ENCODE measurements at places on chromosomes 11 and 22.
A peak's percentile ranks its signal among the peaks of the same experiment; 100 is the strongest.

- DNase-seq: no peak
Measured at GRCh38 chr22:19059481-19060278, 62.5 kb downstream of the DGCR2 start.

DNA sequence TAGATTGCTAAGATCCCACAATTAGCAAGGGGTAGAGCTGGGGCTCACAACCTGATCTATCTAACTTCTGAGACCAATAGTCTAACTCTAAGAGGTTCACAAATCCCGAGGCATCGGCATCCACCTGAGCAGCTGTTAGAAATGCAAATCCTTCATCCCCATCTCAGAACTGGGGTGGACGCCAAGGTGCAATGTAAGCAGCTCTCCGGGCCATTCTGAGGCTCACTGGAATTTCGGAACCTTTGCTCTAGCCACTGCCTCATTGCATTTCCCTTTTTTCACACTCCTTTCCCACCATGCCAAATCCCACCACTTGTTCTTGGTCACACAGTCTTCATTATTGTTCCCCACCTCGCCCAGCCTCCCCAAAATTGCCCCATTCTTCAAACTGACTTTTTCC, 29.8 kb downstream of the MAML2 start:
- no peak for DNase-seq

DNA sequence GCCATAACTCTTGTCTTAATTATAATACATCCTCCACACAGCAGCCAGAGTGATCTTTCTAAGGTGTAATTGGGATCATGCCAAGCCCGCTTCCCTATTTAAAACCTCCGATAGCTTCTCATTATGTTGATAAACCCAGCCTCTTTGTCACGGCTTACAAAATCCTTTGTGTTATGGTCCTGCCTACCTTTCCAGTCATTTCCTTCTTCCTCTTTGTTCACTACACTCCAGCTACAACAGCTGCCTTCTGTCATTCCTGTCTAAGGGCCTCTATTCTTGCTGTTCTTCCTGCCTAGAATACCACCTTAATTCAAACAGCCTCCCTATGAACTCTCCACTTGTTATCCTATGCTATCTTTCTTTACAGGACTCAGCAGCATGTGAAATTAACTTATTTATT, 70.6 kb upstream of the CAPRIN1 start:
- DNase-seq: no peak

- DNase-seq: no peak
Measured at GRCh38 chr22:46766611-46767010, 4.2 kb downstream of the TBC1D22A start.

DNA sequence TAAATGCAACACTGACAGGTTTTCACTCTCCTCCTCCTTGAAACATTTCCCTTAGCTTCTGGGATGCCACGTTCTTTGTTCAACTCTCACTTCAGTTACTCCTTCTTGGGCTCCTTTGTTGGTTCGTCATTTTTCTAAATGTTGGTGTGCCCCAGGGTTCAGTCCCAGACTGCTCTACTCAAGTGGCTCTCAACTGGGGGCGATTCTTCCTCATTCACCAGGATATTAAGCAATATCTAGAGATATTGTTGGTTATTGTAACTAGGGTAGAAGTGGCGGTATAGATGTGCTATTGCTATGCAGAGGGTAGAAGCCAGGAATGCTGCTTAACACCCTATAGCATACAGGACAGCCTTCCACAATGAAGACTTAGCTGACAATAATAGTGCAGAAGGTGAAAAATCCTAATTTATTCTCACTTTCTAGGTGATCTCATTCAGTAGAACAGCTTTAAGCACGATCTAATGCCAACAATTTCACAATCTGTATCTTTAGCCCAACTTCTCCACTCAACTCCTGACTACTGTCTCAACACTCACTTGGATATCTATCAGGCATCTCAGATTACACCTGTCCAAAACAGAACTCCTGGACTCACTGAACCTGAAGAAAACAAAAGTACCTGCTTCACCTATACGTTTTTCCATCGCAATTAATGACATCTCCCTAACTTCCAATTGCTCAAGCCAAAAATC, 4.6 kb downstream of the NUP160 start:
- no peak for DNase-seq

DNA sequence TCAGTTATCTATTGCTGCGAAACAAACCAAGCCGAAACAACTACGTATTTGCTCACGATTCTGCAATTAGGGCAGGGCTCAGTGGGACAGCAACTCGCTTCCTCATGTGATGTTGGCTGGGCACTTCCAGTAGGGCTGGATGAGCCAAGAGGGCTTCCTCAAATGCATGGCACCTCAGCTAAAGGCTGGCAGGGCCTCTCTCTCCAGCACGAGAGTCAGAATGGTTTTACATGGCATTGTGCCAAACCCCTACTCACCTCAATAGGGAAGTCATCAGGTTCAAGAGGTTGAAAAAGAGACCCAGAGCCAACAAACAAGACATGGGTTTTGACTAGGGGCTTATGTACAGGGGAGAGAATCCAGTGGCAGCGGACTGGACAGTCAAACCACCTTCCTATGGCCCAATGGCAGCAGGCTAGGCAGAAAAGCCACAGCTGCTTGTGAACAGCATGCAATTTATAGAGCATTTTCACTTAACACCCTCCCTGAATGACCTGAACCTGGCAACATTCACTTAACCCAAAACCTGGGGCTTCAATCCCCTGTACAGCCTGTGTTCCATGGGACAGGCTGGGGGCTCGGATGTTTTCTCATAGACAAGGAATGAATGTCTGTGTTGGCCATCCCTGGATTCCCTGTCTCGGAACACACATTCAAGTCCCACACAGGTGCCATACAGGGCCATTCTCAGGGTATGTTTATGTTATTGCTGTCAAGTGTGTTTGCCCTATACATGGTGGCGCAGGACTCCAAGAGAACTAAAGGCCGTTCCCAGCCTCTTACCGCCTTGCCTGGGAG, 154.2 kb upstream of the NAV2 start:
- no peak for DNase-seq

GRCh38 chr22:42621505-42622002, 6.9 kb upstream of the POLDIP3 start:
- DNase-seq: peak; percentile 67

- peak; percentile 19 for DNase-seq
Measured at GRCh38 chr22:27336151-27337090, 465.1 kb downstream of the MN1 start.

- no peak for DNase-seq
Measured at GRCh38 chr11:125165843-125166763, 1.6 kb downstream of the PKNOX2 start.

DNA sequence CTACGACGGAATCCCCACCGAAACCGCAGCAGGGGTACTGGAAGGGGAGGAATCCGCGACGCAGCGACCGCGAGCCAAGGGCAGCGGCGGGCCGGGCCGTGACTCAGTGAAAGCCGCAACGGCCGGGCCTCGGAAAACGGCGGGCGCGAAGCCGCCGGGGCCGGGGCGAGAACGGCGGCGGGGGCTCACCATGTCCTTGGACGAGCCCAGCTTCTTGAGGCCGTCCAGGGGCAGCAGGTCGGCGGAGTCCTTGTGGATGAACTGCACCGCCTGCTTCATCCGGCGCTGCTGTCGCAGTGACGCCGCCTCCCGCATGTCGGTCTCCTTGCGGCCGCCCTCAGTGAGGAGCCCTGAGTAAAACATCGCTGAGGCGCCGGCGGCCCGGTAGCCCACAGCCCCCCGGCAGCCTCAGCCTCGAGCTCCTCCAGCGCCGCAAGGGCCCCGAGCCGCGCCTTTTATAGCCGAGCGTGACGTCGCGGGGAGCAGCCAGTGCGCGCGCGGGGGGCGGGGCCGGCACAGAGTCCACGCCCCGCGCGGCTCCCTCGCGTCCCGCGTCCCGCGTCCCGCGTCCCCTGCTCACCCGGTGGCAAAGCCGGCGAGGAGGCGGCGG, at the start of gene NRIP3:
TSS of gene NRIP3 (minus strand) at position 429 of the 610 bp plus-strand sequence. CDS start at position 363, 66 bp downstream.
- DNase-seq: peak; percentile 62

- DNase-seq: peak; percentile 84
Measured at GRCh38 chr11:46686886-46687795, 13.3 kb downstream of the ARHGAP1 start.

GRCh38 chr22:41919357-41920224, 4.7 kb upstream of the SHISA8 start:
- DNase-seq: no peak

GRCh38 chr22:25484521-25485315, 79.8 kb upstream of the GRK3 start:
- DNase-seq: no peak

GRCh38 chr22:32810555-32811133, 9.1 kb downstream of the TIMP3 start:
- no peak for DNase-seq

DNA sequence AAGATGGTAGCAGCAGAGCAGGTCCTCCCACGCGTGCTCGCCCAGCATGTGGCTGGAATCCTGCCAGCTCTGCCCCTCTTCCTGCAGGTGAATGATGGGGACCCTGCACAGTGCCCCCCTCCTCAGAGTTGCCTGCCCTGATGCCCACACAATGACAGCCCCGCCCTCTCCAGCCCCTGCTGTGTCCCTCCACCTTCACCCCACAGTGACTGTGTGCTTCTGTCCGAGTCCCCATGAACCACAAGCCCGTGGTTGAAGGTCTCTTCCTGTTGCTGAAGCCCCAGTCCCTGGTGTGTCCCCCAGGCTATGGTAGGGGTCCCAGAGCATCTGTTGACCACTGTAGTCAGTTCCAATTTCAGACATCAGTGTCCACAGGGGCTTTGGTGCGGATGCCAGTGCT, 71.0 kb downstream of the BRD1 start:
- DNase-seq: no peak

- no peak for DNase-seq
Measured at GRCh38 chr11:128670631-128671030, 23.2 kb upstream of the FLI1 start.

DNA sequence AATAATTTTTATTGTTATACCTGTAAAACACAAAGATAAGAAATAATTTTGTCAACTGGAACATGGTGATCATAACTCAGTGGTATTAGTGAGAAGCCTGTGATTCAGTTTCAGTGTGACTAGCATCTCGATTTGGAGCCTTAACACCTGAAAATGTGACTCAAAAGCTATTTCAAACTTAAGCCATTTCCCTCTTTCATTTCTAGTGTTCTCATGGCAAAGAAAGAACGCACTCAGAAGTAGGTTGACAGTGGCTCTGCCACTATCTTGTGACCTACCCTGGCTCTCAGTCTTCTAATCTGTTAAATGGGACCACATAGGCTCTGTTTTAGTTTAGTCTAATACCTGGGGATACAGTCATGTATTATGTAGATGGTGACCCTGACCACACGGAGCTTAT, 62.7 kb downstream of the ISX start:
- DNase-seq: no peak

DNA sequence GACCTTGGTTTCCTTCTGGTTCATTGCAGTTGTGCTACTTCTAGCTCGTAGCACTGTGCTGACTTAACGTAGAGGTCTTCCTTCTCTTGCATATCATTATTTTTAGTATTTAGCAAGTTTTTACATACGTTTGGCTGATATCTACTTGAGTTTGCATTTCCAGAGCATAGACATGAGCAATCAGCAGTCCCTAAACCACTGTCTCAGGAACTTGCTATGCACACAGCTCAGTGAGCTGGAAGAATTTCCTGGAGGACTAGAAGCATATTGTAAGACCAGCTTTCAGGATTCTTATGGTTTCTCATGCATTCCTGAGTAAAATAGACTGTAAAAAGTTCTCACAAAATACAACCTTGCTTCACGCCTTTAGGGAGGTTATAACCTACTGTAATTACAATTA, 226.7 kb upstream of the PDGFD start:
- DNase-seq: no peak

DNA sequence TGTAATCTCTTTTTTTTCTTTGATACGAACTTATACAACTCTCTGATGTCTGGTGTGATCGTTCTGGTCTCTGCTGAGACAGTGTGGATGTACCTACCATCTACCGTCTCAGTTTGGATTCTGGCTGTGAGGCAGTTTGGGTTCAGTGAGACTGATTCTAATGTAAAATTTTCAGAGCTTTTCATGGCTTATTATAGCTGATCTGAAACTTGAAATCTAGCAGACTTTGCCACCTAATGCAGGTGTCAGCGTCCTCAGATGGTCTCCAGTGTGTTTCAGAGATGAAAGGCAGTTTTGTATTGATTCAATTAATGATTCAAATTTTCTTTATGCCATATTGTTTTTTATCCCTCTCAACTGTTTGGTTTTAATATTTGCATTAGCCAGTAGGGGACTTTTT, 35.9 kb downstream of the PPFIBP2 start:
- no peak for DNase-seq

DNA sequence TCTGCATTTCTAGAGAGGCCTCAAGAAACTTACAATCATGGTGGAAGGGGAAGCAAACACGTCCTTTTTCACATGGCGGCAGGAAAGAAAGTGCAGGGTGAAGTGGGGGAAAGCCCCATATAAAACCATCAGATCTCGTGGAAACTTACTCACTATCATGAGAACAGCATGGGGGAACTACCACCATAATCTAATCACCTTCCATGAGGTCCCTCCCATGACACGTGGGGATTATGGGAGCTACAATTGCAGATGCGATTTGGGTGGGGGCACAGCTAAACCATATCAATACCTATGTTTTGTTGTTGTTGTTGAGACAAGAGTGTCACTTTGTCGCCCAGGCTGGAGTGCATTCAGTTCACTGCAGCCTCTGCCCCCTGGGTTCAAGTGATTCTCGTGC, 29.9 kb downstream of the SFI1 start:
- no peak for DNase-seq

- no peak for DNase-seq
Measured at GRCh38 chr22:43338766-43339345, 4.3 kb downstream of the SCUBE1 start.

DNA sequence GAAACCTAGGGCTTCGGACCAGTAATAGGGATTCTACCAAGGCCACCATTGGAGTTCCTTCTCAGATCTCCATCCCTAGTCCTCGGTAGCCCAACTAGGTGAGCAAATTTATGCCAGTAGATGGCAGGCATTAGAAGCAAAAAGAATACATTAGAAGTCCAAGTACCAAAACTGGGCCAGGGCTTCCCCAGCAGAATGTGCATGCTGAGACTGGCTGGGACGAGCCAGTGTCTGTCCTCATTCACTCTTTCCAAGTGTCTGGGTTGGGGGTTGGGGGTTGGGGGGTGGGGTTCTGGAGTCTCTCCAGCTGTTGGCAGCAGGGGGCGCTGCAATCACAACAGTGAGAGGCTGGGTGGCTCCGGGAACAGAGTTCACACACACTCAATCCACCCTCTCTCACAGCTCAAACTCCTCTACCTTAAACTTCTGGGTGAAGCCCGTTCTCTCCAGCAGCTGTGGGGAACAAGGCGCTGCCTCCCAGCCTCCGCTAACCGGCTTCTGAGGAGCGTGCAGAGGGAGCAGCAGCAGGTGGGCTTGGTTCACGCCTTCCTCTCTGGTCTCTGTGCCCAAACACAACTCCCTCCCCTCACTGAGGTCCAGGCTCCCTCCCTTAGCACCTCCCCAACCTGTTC, 57.5 kb downstream of the BTG4 start:
- DNase-seq: peak; percentile 69

DNA sequence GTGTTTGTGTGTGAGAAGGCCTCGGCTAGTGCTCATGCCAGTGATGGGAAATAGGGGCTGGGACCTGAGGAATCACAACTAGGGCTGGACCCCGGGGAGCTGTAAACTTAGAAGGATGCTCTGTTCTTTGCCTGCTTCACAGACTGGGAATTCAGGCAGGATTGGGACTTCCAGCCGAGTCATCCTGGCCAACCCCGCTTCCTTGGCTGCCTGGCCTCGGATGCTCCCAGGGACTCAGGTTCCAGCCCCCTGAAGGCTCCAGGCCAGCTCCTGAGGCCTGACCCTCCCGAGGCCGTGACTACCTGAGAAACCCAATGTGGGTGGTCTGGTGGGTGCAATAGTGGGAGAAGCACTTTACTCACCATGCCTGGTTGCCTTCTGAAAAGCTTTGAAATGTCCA, 44.7 kb downstream of the IRAG1 start:
- DNase-seq: no peak
